ENCODE measurements at places on chromosomes 4 and X.

DNA sequence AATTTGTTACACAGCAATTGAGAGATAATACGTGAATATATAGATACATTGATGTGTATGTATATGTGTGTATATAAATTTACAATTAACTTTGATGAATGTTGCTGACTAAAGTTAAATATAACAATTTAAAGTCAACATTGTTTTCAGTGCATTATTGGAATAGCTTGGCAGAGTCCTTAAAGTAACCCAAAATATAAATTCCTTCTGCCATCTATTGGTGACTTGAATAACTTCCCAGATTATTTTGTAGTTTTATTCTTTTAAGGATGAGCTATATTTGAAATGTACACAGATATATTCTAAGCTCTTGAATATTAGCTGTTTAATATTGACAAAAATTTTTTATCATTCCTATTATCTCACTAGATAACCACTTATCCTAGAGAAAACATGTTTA, 298.2 kb upstream of the FSTL5 start:
- no peak for DNase-seq

DNA sequence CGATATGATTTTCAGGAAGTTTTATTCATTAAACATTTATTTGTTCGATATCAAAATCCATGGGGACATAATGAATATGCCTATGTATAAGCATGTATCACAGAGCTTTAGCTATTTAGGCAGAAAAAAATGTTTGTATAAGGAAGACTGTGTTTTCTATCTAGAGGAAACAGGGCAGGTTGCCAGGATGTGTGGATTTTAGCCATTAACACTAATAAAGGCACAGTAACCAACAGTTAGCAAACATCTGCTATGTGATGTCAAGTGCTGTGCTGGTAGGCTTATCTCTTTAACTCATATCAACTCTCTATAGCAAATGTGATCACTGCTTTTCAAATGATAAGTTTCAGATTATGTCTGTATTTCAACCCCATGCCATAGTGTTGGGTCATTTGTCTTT, 708.9 kb upstream of the HS3ST1 start:
- DNase-seq = no peak

GRCh38 chr4:107155366-107155765, 119.3 kb upstream of the DKK2 start:
- DNase-seq = no peak

DNA sequence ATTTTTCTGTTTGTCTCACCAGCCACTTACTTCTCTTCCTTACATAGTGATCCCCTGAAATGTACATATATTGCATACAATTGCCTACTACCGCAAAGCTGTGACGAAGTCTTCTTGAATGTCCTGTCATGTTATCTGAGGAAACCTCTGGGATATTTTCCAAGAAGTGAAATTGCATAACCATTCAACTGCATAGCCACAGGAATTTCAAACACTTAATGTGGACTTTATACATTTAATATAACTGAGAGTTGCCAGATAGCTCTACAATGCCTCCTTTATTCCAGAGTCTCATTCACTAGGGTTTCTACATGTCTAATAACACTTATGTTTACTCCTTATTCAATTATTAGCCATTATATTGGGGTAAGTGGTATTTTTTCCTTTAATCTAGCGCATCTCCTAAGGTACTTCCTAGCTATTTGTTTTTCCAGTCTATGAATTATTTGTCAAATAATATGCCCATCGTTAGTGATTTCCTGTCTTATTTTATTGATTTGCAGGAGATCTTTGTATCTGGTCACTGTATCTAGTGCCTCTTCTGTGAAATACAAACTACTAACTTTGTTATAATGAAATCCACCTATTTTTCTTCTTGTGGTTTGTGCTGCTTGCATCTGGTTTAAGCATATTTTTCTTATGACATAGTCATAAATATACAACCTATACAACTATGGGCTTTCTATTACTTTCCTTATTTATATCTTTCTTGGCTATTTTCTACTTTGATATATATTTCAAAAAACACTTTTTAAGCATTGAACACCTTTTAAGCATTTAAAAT, 69.2 kb upstream of the GRID2 start:
- DNase-seq = no peak

DNA sequence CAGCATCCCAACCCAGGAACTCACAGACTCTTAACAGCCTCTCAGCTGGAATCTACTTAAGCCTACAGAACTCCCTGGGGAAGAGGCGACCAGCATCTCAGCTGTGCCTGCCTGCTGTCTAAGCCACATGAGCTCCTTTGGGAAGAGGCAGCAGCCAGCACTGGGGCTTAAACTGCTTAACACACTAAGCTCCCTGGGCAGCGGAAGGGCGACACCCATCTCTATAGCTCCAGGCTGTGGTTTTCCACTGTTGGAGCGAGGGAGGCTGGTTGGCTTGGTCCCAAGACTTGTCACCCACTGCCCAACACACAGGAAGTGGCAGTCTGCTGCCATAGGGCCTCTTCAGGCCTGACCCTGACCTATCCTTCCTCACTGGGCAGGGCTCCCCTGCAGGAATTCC, 1544.1 kb upstream of the ADGRL3 start:
- DNase-seq = no peak

GRCh38 chr4:2166253-2166652, 75.7 kb downstream of the HAUS3 start:
- DNase-seq = no peak

DNA sequence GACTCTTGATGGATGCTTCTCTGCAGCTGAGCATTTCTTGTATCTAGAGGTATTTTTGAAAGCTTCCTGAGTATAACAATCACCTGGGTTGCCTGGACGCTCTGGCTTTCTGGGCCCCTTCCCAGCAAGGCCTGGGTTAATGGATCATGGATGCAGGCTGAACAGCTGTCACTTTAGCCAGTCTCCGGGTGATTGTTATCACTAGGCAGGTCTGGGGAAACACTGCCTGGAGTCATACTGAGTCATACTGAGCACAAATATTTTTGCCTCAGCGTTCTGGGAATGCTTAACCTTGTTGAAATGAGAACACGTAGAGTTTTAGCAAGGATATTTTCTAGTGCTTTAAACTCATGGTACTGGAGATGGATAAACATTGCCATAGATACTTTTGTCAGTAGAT, 102.6 kb downstream of the PHEX start:
- DNase-seq = no peak

All from stimulated activated CD4-positive, alpha-beta T cell treated with anti-CD3 and anti-CD28 coated beads, Interleukin-1b, Interleukin-23, amount 100 ng/mL, for 1 hour (primary cell).